Liver (tissue), 10 donors: ENCODE measurements at places on chromosomes 3 and 15.

- DNase-seq = no peak
- no peak overlapping the region for H3K4me3 ChIP-seq
- H3K27me3 ChIP-seq = no peaks in the 10 kb centered on the region
- no peak overlapping the region for H3K27ac ChIP-seq
- no peaks in the 10 kb centered on the region for H3K36me3 ChIP-seq
Measured at GRCh38 chr15:52259503-52259902, 36.1 kb downstream of the MYO5C start.

GRCh38 chr15:83082730-83083386, 15.8 kb upstream of the BTBD1 start:
- DNase-seq = no peak
- H3K4me3 ChIP-seq = no peak overlapping the region
- H3K27me3 ChIP-seq = peaks cover 4% of the 10 kb centered on the region
- H3K27ac ChIP-seq = no peak overlapping the region
- no peaks in the 10 kb centered on the region for H3K36me3 ChIP-seq
- H3K4me1 ChIP-seq = no peaks in the 10 kb centered on the region

GRCh38 chr15:40511093-40511471, 40.3 kb downstream of the CHST14 start:
- peak overlapping the region; percentile 69 for H3K27ac ChIP-seq
- DNase-seq = no peak
- no peaks in the 10 kb centered on the region for H3K36me3 ChIP-seq
- no peaks in the 10 kb centered on the region for H3K27me3 ChIP-seq
- H3K4me1 ChIP-seq = peaks cover 25% of the 10 kb centered on the region

DNA sequence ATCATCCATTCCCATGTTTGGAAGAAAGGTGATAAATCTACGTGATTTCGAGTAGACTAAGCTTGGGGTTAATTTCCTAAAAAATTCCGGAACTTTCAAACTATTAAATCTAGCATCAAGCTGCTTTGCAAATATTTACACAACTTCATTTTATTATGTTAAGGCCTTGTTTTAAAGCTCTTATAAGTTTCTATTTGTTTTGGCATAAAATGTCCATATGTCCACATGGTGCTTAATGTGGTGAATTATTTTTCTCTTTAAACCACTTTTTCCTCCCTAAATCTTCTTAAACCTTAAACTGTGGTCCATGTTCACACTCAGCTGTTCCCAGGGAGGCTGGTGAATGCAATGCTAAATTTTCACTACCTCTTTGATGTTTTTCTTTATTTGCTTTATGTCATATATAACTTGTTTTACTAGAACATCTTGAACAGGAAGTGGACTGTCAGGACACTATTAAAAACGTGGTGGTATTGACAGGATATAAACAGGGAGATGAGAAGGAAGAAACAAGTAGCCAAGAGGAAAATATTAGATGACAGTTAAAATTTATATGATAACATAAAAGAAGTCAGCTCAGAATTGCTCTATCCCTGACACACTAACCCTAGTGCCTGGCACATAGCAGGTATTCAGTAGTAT, 72.5 kb upstream of the AGTR1 start:
- no peak overlapping the region for H3K4me3 ChIP-seq
- no peaks in the 10 kb centered on the region for H3K36me3 ChIP-seq
- H3K4me1 ChIP-seq = no peaks in the 10 kb centered on the region

- no peaks in the 10 kb centered on the region for H3K27me3 ChIP-seq
- H3K4me3 ChIP-seq = no peak overlapping the region
- H3K36me3 ChIP-seq = no peaks in the 10 kb centered on the region
- no peak overlapping the region for H3K27ac ChIP-seq
Measured at GRCh38 chr3:141095546-141095937, 44.4 kb downstream of the SPSB4 start.

GRCh38 chr15:77350792-77351191, 69.1 kb downstream of the PEAK1 start:
- DNase-seq = no peak
- no peaks in the 10 kb centered on the region for H3K27me3 ChIP-seq
- no peaks in the 10 kb centered on the region for H3K4me1 ChIP-seq
- H3K4me3 ChIP-seq = no peak overlapping the region
- no peak overlapping the region for H3K27ac ChIP-seq

GRCh38 chr15:63858448-63858847, 24.7 kb upstream of the HERC1 start:
- no peaks in the 10 kb centered on the region for H3K27me3 ChIP-seq
- peaks cover 6% of the 10 kb centered on the region for H3K4me1 ChIP-seq
- DNase-seq = no peak
- no peak overlapping the region for H3K27ac ChIP-seq
- H3K4me3 ChIP-seq = no peak overlapping the region
- no peaks in the 10 kb centered on the region for H3K36me3 ChIP-seq

- H3K27me3 ChIP-seq = no peaks in the 10 kb centered on the region
- no peaks in the 10 kb centered on the region for H3K4me1 ChIP-seq
- no peak overlapping the region for H3K27ac ChIP-seq
- H3K36me3 ChIP-seq = no peaks in the 10 kb centered on the region
Measured at GRCh38 chr3:81894598-81894997, 133.2 kb upstream of the GBE1 start.

- no peaks in the 10 kb centered on the region for H3K4me1 ChIP-seq
- DNase-seq = no peak
- H3K36me3 ChIP-seq = no peaks in the 10 kb centered on the region
Measured at GRCh38 chr15:67716171-67716570, 109.1 kb upstream of the SKOR1 start.

DNA sequence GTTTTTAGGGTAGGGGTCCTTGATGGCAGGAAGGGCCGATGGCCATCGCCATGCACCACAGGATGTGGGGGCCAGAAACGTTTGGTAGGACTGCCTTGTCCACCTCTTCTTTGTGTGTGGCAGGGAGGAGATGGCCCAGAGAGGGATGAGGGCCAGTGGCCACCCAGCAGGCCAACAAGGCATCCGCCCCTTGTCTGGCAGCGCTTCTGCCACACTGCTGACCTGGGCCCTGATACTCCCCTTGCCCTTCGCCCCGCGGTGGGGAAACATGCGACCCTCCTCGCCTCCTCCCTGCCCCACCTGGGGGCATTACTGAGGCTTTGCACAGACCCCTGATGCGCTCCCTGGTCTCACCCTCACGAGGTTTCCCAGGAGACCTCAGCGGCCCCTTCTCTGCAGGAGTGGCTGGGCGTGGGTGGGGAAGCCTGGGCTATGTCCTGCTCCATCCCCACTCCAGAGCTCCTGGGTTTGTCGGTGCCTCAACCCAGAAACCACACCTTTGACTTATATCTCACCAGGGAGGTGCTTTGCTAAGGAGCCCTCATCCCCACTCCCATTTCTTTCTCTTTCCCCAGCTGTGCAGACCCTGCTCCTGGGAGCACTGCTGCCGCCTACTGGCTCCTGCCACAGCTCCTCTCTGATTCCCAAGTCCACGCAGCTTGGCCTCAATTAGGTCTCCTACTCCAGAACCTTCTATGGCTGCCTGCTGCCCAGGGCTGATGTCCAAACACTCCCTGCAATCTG, 38.7 kb downstream of the FEM1B start:
- H3K27me3 ChIP-seq = no peaks in the 10 kb centered on the region
- H3K4me3 ChIP-seq = no peak overlapping the region
- H3K27ac ChIP-seq = no peak overlapping the region
- no peak for DNase-seq

DNA sequence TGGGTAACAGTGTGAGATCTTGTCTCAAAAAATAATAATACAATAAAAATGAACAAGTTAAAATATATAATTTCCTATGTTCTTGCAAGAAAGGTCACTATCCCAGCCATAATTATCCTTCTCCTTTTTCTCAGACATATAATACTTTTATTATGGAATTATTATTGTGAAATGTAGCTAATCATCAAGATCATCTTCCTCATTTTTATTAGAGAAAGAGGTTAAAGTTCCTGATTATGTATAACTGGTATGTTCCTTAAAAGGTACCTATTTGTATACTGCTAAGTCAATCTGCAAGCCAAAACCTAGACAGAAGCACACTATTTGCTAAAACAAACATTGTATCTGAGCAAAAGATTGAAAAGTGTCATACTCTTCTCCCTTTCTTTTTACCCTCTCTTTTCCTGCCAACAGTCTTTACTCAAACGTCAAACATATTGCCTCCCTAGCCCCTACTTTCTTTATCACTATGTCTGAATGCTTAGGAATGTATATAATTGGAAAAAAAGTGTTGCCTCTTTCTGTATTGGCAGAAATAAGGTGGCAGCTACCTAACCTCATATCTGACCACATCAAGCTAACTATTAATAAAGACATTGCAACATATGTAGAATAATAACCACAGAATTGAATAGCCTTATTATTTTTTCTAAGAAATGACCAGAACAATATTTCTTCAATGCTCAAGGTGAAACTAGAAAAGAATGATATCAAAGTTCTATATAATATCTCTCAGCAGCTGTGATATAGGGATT, 18.5 kb downstream of the SEC11A start:
- no peak for DNase-seq
- H3K4me3 ChIP-seq = no peak overlapping the region
- H3K27me3 ChIP-seq = no peaks in the 10 kb centered on the region
- peak overlapping the region; percentile 45 for H3K27ac ChIP-seq
- H3K36me3 ChIP-seq = peaks cover 2% of the 10 kb centered on the region

DNA sequence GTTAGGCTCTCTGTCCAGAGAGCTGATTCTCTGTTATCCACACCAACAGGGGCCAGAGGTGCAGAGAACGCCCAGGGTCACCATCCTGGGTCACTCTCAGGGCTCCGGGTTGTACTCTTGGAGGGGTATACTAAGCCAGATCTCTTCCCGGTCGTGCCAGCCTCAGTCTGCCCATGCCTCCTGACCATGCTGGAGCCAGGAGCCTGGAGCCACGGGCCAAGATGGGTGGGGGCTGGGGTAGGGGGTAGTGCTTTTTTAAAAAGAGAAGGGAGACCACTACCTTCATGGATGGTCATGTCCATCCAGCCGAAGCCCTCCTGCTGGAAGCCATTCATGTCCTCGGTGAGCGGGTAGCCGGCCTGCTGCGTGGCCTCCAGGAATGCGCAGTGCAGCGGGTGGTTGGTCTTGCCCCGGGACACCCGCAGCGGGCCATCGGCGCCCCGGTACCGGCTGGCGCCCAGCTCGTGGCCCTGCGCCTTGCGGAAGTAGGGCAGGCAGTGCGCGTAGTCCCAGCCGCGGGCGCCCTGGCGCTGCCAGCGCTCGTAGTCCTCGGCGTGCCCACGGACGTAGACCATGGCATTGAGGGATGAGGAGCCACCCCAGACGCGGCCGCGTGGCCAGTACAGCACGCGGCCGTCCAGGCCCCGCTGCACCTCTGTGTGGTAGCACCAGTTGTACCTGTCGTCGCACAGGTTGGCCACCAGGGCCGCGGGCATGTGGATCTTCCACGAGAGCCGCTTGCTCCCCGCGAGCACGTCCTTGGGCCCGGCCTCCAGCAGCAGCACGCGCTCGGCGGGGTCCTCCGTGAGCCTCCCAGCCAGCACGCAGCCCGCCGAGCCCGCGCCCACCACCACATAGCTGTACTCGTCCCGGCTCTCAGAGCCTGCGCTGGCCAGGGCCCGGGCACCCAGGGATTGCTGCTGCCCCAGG, 22.9 kb downstream of the CHDH start:
- H3K27me3 ChIP-seq = no peaks in the 10 kb centered on the region
- H3K4me3 ChIP-seq = no peak overlapping the region
- H3K27ac ChIP-seq = no peak overlapping the region
- H3K4me1 ChIP-seq = no peaks in the 10 kb centered on the region

GRCh38 chr3:30662836-30663235, 56.4 kb downstream of the TGFBR2 start:
- peaks cover 2% of the 10 kb centered on the region for H3K4me1 ChIP-seq
- no peak overlapping the region for H3K4me3 ChIP-seq
- H3K36me3 ChIP-seq = no peaks in the 10 kb centered on the region
- H3K27ac ChIP-seq = no peak overlapping the region
- H3K27me3 ChIP-seq = no peaks in the 10 kb centered on the region

- peak; percentile 25 for DNase-seq
- H3K4me1 ChIP-seq = peaks cover 47% of the 10 kb centered on the region
- H3K36me3 ChIP-seq = peaks cover 57% of the 10 kb centered on the region
Measured at GRCh38 chr3:123153125-123154019, 48.4 kb upstream of the SEC22A start.

DNA sequence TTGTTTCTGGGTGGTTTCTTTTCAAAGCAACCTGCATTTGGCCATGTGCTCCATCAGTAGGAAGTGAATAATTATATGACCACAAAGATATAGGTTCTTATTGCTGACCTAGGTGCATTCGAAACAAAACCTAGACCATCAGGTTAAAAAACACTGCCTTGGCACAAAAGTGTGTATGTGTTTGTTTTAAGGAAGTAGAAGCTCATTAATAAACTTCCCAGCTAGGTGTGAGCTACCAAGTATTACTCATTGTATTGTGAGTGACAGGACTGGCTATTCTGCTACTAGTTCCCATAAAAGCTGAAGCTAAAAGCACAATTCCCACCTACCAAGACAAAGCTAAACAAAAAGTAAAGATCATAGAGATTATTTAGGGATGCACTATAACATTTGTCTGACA, 168.2 kb downstream of the TP63 start:
- no peak for DNase-seq
- H3K4me3 ChIP-seq = no peak overlapping the region
- H3K27me3 ChIP-seq = no peaks in the 10 kb centered on the region
- H3K27ac ChIP-seq = no peak overlapping the region
- no peaks in the 10 kb centered on the region for H3K36me3 ChIP-seq
- H3K4me1 ChIP-seq = no peaks in the 10 kb centered on the region

DNA sequence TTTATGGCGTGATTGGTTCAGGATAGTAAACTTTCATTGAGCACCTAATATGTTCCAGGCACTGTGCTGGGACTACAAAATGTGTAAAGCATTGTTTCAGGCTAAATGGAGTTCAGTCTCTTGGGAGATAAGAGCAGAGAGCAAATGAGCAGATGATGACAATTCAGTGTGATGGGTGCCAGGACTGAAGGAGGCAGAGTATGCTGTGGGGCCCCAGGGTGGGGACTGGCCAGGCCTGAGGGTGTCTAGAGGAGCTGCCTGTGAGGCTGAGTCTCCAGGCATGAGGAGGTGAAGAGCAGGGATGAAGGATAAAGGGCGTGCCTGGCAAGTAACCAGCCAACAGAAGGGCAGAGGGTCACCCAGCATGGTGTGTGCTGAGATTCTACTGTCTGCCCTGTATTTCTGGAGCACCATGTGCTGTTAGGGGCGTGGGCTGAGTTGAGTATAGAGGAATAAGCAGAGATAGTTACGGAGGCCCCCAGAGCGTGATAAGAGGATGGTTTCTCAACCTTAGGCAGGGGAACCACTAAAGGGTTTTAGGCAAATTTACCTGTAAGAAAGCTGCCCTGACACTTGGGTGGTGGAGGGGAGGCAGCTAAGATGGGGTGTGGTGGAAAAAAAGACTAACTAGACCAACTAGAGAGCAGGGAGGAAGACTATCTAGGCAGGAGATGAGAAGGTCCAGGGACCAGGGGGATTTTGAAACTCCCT, 38.5 kb downstream of the EPHB1 start:
- no peaks in the 10 kb centered on the region for H3K36me3 ChIP-seq
- H3K27ac ChIP-seq = no peak overlapping the region
- H3K4me1 ChIP-seq = no peaks in the 10 kb centered on the region
- no peak overlapping the region for H3K4me3 ChIP-seq
- H3K27me3 ChIP-seq = no peaks in the 10 kb centered on the region
